ENCODE measurements at places on chromosomes 3 and 15.

DNA sequence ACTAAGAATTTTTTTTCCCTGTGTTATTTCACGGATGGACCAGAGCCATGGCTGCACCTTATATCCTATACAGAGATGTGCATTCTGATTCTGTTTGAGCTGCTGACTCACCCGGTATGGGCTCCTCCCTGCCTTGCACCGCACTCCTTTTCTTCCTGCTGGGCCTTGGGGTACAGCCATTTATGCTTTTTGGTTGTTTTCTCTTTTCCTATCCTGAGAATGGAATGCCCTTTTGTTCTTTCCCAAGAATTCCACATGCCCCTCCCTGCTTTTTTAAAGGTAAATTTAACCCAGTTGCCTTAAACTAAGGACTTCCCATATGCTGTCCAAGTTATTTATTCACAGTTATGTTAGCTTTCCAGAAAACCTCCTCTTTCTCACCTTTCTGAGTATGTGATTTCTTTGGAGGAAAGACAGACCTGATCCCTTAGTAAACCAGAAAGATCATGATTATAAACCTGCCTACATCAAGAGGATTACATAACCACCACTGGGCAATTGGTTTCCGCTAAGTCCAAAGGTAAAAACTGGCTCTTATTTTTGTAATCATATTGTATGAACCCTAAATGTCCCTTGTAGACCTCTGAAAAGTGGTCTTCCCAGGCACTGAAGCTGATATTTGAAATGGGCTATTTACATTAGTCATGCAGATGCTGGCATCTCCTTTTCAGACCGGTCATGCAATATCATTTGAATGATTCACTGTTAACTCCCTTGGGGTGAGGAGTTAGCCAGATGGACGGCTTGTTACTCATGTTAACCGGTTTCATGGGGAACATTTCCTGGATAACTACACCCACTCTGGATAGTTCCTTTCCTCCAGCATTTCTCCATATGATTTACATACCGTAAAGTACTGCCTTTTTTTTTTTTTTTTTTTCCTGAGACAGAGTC, 45.5 kb downstream of the TMOD3 start:
- DNase-seq = no peak

DNA sequence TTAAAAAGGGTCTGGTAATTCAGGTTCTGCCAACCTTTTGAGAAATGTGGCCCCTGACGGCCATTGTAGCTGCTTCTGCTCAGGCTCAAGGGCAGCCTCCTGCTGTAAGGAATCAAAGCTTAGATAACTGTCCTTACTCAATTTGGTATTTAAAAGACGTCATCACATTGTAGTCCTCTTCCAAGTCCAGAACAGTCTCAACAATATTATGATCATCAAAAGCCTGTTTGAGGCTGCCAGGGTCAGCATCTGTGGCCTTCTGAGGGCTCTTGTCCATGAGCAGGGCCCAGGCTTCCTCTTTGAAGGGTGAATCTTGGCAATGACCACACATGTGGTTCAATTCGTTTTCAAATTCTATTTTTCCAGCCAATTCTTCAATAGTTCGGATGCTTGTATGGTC, 6.0 kb downstream of the C3orf62 start:
- no peak for DNase-seq

GRCh38 chr3:128316481-128316891, 150.2 kb downstream of the DNAJB8 start:
- DNase-seq = peak; percentile 30

DNA sequence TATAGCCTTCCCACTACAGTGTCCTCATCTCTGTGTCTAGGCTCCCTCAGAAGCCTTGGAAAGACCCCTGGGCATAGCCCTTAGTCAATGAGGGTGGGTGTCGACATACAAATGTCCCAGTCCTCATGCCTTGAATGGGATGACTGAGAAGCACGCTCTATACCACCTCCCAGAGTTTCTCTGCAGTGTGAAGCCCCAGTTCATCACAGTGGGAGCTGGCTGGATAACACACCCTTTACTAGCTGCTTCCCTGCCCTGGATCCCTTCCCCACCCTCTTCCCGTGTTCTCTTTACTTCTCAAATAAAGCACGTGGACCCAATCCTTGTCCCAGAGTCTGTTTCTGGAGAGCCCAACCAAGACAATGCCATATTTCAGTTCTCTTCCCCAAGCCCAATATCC, 239.3 kb downstream of the VPS13C start:
- no peak for DNase-seq

- no peak for DNase-seq
Measured at GRCh38 chr3:16883057-16883722, 1.6 kb upstream of the PLCL2 start.

- no peak for DNase-seq
Measured at GRCh38 chr3:187802928-187803259, 57.6 kb upstream of the BCL6 start.

DNA sequence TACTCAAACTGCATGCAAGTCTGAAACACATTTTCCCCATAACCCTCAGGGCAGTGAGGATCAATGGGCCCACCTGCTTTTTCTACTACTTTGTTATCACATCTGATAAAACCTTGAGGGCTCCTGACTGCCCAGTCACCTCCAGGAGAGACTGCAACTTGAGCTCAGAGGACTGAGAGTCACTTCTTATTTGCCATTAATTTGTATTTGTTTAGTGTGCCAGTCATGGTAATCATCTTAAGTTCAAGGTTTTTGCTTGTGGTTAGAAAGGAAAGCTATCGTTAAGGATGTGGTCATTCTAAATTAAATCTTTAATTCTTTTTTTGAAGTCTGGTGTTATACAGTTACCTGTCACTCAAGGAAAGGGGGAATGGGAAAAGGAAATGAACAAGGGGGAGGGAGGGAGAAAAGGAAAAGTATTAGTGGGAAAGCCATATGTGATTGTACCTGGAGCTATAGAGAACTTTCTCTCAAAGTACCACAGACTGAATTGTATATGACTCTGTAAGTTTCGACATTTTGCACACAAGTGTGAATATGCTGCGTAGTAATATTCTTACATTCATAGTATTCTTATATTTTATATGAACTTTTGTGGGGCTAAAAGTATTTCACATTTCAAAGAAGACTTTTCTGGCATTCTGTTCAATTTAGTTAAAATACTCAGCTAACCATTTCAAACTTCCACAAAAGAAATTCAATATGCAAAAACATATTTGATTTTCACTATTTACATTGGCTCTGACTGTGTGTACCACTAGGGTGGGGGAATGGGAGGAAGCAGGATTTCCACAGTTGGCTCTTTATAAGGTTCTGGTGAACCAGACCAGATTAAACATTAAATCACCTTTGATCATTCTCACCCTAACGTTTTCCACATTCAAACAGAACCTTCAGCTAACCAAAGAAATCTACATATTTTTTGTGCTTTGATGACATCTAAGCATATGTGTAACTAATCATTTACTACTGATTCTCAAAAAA, 166.5 kb upstream of the ATP11B start:
- DNase-seq = no peak

DNA sequence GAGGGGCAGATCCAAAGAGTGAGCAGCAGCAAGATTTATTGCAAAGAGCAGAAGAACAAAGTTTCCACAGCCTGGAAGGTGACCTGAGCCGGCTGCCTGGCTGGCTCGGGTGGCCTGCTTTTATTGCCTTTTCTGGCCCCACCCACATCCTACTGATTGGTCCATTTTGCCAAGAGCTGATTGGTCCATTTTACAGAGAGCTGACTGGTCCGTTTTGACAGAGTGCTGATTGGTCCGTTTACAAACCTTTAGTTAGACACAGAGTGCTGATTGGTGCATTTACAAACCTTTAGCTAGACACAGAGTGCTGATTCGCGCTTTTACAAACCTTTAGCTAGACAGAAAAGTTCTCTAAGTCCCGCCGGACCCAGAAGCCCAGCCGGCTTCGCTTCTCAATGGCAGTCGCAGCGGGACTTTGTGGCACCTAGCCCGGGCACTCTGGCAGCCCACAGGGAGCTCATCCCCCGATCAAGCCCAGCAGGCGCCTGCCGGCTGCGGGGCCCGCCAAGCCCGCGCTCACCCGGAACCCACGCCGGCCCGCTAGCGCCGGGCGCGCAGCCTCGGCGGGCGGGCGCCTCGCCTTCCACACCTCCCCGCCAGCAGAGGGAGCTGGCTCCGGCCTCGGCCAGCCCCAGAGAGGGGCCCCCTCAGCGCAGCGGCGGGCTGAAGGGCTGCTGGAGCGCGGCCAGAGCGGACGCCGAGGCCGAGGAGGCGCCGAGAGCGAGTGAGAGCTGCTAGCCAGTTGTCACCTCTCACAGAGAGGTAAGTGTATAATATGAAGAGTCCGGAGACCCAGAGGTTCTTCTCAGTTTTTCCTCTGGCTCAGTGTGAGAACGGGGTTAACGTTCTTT, 339.2 kb downstream of the CHL1 start:
- peak; percentile 87 for DNase-seq

DNA sequence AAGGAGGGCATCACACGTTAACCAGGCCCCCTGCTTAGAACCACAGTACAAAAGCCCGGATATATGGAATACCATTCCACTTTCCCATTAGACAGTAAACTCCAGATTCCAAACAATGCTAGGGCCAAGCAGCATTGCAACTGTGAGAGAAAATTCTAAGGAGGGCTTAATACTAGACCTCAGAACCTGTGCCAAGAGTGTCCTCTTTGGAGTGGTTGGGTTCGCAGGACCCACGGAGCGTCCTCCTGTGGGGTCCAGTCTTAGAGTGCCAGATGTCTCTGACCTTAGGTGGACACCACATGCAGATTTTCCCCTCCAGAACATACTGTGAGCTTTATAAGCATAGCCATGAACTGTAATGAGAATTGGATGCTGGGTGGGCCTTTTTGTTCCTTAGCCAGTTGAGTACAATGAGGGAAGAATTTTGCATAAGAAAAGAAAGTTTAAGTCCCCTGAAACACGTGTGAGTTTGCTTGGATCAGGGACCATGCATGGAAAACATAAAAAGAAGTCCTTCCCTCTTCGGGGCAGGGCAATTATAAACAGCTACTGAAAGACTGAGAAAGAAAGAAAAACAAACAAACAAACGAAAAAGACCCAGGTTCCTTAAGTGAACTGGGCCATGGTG, 325.7 kb downstream of the NEK10 start:
- DNase-seq = no peak

- DNase-seq = no peak
Measured at GRCh38 chr3:46930166-46930944, 46.2 kb downstream of the CCDC12 start.

DNA sequence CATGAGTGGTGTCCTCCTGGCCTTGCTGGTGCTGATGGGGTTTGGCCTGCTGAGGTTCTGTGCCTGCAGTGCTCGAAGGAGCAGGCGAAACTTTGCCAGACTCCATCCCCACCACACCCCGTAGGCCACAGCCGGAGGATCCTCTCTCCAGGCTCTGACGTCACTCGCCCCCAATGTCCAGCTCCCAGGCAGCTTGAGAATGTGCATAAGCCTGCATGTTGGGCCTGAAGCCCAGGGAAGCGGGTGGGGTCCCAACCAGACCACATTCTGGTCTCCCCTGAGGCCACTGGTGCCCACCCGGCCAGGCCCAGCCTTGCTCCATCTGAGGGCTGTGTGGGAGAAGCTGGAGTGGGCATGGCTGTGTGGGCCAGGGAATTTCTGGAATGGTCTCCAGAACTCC, 109.8 kb downstream of the ASB7 start:
- DNase-seq = no peak

- no peak for DNase-seq
Measured at GRCh38 chr15:95655089-95655607, 675.4 kb upstream of the NR2F2 start.

GRCh38 chr15:98738689-98739401, 90.5 kb downstream of the IGF1R start:
- peak; percentile 32 for DNase-seq

GRCh38 chr15:100928632-100929280, 9.6 kb downstream of the LRRK1 start:
- no peak for DNase-seq

- peak; percentile 98 for DNase-seq
Measured at GRCh38 chr15:64905119-64905831, 6.4 kb upstream of the ANKDD1A start.

DNA sequence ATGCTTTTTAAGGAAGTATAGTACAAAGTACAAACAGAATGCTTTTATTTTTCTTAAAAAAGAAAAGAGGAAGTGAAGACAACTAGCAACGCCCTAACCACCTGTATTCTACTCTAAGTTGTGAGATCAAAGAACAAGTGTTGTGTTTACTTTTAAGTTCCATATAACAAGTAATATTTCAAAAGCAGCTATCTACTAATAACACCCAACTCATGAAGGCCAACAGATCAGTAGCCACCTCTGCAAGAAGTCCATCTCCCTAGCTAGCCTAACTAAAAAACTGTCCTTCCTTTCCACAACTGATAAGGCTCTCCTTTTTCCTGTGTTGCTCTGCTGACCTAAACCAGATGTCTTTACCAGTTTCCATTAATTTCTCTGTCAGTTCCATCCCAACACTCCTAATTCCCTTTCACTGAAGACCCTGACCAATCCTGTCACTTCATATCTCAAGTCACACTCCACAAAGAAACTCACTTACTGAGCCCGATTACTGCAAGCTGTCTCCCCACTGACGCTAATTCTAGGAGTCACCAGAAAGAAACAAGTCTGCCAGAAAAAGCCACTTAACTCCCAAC, 26.9 kb downstream of the PHC3 start:
- DNase-seq = no peak

DNA sequence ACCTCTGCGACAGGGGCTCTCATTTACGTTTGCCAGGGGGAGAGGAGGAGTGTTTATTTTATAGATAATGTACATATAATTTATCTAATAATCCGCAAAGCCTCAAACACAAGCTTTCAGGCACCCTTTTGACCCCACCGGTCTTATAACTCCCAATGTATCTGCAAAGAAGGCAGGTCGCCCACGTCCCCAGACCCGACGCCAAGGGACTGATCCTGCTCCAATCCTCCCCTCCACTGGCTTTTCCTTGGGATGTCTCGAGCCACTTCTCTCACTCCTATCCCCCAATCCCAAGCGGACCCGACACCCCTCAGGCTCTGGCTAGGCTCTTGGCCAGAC, 452 bp downstream of the DCP1A start:
- no peak for DNase-seq

DNA sequence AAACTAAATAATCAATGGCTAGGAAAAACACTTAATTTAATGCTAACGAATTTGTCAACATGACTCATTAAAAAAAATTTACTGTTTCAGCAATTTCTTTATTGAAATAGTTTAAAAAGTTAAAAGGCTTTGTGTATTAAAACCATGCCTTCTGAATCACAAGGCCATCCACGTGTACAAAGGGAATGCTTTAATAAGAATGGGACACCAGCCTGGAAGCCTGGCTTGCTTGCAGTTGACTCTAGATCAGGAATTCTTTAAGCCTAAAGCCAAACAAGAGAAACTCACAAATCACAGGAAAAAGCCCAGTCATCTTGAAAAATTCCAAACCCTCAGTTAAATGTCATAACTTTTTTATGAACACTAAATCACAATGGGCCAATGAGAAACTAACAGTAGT, 137.6 kb downstream of the PEAK1 start:
- peak; percentile 49 for DNase-seq

DNA sequence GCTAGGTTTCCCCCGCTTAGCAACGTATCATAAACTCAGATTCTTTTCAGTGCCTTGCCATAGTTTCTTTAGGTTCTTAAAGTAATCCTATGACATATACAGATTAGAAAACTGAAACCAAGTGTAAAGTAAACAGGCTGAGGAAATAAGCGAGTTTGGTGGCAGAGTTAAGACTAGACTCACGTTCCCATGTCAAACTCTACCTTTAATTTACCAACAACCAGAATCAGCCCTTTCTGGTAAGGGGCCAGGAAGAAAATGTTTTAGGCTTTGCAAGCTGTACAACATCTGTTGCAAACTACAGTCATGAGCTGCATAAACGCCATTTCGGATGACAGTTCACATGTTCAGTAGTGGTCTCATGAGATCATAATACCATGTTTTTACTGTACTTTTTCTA, 128.0 kb upstream of the PRICKLE2 start:
- no peak for DNase-seq

- peak; percentile 42 for DNase-seq
Measured at GRCh38 chr15:35142578-35142977, 57.5 kb upstream of the NANOGP8 start.
